ENCODE measurements at places on chromosomes 3 and 15. TPM values are rescaled to one million over a fixed set of nuclear protein-coding genes. Genes with fewer than 3 reads are reported as not detected.

CHRFAM7A gene
- 1.2 TPM for total RNA-seq

GRCh38 chr3:158121295-158121694 is 11.4 kb downstream of the RSRC1 start:
- no peak for DNase-seq
- H3K27ac ChIP-seq = no peak overlapping the region
- no peak overlapping the region for H3K4me3 ChIP-seq
- H3K4me1 ChIP-seq = no peaks in the 10 kb centered on the region

GRCh38 chr15:78979456-78980320 is 34.8 kb upstream of the CTSH start:
- no peaks in the 10 kb centered on the region for H3K27me3 ChIP-seq
- H3K4me1 ChIP-seq = peaks cover 49% of the 10 kb centered on the region
- no peak overlapping the region for H3K27ac ChIP-seq
- H3K36me3 ChIP-seq = no peaks in the 10 kb centered on the region
- H3K4me3 ChIP-seq = no peak overlapping the region

GRCh38 chr3:50122661-50123391 is 32.3 kb upstream of the SEMA3F start:
- H3K27me3 ChIP-seq = no peaks in the 10 kb centered on the region
- no peak overlapping the region for H3K27ac ChIP-seq
- H3K4me1 ChIP-seq = peaks cover 29% of the 10 kb centered on the region

Data from HepG2 (cell line).